ENCODE measurements at places on chromosomes 3 and 15.

DNA sequence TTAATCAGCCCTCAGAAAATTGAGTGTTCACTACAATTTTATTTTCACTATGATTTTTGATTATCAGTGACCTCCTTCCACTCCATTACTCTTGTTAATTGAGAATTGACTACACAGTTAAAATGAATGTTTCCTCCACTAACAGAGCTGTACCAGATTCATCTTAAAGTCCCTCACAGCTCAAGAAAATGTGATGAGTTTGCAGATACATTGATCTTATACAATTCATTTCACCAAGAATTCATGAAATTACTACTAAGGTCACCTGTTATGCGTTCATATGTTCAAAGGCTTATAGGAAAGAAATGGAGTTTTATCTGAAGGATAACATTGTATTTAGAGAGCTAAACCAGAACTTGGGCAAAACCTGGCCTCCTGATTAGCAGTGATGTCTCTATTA lies 17.5 kb downstream of the NMNAT3 start:
- DNase-seq, result no peak

- DNase-seq, result no peak
These were observed 25.7 kb upstream of the WNT5A start for GRCh38 chr3:55512571-55513343.

GRCh38 chr3:103949693-103950092 lies 1417.0 kb upstream of the ALCAM start:
- no peak for DNase-seq

DNA sequence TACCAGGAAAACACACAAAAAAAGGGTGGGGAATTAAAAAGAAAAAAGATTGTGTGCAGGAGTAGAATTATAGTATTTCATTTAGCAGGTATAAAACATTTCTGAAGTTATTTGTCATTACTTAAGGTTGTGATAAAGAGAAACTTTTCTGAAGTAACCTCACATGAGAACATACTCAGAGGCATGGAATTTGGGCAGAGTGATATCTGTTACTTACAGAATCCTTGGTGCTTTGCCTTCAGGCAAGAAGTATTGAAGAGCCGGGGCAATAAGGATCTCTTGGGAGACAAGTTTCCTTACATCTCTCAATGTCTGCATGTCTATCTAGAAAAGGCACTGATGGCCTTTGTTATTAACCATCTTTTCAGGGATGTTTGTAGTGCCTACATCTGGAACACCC lies 179.7 kb upstream of the ROBO1 start:
- no peak for DNase-seq

- DNase-seq, result no peak
These were observed 12.5 kb upstream of the TCAIM start for GRCh38 chr3:44326019-44326418.

DNA sequence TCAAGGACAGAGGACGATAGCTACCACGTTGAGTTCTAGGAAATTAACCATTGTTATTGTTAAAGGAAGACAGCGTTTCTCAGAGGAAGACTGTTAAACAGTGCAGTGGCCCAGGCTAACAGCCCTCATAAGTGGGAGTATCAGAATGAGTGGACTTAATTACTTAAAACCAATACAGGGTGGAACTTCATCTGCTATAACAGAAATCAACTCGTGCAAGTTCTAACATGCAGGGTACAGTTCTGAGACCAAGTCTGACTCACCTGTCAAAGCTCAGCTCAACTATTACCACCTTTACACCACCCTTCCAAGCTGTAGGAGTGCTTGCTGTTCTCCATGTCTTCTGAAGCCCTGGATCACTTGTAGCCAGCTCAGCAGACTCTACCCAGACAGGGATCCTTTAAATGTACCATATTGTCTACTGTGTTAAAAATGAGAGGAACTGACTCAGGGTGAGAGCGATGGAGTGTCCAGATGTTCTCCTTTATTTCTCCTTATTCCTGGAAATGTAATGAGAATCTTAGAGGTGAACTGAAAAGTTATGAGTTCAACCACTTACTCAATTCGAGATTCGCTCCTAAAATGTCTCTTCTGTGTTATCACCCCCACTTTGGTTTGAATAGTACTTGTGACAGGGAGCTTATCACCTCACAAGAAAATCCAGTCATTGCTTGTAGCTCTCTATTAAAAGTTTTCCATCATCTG lies 26.5 kb downstream of the CD86 start:
- DNase-seq, result no peak

DNA sequence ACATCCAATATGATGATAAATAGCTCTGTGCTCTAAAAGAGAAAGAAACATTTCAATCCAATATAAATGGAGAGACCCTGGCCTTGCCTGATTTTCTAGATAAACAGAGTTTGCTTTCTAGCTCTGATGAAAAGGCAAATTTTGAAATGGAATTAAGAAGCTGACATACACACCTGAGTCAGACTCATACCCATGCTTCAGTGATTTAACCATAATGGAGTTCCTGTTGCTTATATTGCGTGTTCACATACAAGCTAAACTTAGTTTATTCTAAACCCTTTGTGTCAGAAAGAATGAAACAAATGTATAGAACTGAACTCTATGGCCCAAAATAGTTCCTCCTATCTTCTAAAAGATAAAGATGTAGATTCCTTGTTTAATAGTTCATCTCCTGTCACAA lies 760.8 kb upstream of the ARPP21 start:
- DNase-seq, result no peak
